ENCODE measurements at places on chromosomes 13 and 19. TPM values are rescaled to one million over a fixed set of nuclear protein-coding genes. Genes with fewer than 3 reads are reported as not detected.

DNA sequence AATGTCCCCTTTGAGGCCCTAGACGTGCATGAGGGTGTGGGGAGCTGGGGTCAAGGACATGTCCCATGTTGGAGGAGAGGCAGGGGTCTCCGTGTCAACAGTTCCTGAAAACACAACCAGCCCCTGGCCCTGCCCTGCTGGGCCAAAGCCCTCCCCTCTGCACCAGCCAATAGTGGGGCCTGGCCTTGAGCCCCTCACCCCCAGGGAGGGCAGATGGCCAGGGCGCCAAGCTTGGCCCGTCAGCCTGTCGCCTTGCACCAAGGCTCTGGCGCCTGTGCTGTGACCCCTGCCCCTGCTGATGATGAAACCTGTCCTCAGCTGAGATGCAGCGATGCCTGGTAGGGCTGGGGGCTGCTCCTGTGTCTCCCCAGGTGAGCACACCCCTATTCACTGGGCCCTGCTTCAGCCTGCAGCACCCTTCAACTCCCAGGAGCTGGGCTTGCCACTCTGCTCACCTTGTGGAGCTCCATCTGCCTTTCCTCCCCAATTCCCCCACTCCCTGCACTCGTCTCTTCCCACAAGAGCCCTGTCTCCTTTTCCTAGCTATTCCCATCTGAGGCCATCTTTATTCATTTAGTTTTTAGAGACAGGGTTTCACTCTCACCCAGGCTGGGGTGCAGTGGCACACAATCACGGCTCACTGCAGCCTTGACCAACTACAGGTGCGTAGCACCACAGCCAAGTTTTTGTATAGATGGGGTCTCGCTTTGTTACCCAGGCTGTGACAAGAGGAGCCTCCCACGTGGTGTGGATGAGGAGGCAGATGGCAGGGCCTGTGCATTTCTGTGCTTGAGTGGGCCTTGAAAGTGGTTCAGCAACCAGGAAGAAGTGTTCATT lies 2.1 kb upstream of the HAMP start:
- no peak for DNase-seq

GRCh38 chr19:23393121-23393520 lies 2.1 kb downstream of the ZNF91 start:
- DNase-seq, result no peak

Gene CGB1
- polyA plus RNA-seq, result not detected

Gene LCP1
- polyA plus RNA-seq, result 14.5 TPM

Gene ZSCAN5C
- not detected for polyA plus RNA-seq
